Mammary epithelial cell (primary cell): ENCODE measurements at places on chromosomes 4 and X. TPM values are rescaled to one million over a fixed set of nuclear protein-coding genes. Genes with fewer than 3 reads are reported as not detected.

Gene KLHL4
- under 0.01 TPM for total RNA-seq

Gene VCX
- total RNA-seq: not detected in 2 replicates

Gene FAT1
- total RNA-seq: 1,267 TPM

Gene SNX12
- total RNA-seq: 81.5 and 88.1 TPM in 2 replicates

Gene TLL1
- total RNA-seq: 5.7 and 10.0 TPM in 2 replicates

Gene TRIML1
- total RNA-seq: not detected
